ENCODE measurements at places on chromosomes 7 and 10.

- DNase-seq: no peak
Observed at GRCh38 chr10:102904346-102904745, 13.7 kb upstream of the CNNM2 start.

DNA sequence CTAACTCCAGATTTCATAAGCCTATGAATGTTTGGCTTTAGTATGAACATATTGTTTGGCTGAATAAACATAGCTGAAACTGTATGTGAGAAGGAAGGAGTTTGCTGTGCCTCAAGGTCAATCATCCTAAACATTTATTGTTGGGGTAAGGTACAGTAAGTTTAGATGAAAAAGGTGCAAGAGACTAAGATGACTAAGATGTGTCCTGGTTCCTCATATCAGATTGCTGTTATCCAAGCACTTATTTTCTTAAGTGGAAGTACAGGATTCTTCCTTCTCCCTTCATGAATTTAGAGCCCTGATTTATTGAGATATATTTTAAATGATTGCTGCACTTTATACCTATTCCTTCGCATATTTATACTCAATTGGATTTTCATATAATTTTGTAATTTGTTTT, 12.2 kb downstream of the MDFIC start:
- no peak for DNase-seq

DNA sequence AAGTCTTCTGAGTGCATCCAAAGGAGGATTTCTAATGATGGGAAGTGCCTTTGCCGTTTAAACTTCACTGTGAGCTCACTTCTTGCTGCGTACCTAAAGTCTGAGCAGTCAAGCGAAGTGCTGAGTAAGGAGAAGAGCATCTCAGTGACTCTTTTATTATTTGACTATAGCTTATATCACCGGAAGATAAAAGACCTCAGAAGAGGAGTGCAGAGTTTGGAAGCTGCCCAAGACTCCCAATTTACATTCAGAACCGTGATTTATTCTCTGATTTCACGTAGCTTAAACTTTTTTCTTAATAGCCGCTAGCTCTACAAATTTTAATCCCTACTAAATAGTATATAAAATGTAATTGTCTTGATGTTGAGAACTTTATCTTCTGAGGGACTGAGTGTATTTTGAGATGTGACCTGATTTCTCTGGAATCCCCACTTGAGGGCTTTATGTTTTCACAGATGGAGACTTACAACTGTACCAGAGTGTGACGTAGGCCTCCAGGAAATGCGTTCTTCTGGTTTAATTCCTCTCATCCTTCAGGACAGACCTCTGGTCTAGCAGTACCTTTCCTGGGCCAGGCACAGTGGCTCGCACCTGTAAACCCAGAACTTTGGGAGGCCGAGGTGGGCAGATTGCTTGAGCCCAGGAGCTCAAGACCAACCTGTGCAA, 51.1 kb downstream of the CAMK1D start:
- DNase-seq: no peak

- DNase-seq: no peak
Observed at GRCh38 chr10:102975483-102976379, 57.6 kb downstream of the CNNM2 start.

- DNase-seq: no peak
Observed at GRCh38 chr7:155339474-155339873, 41.8 kb downstream of the INSIG1 start.

GRCh38 chr7:94289071-94289470, 105.6 kb upstream of the COL1A2 start:
- no peak for DNase-seq

DNA sequence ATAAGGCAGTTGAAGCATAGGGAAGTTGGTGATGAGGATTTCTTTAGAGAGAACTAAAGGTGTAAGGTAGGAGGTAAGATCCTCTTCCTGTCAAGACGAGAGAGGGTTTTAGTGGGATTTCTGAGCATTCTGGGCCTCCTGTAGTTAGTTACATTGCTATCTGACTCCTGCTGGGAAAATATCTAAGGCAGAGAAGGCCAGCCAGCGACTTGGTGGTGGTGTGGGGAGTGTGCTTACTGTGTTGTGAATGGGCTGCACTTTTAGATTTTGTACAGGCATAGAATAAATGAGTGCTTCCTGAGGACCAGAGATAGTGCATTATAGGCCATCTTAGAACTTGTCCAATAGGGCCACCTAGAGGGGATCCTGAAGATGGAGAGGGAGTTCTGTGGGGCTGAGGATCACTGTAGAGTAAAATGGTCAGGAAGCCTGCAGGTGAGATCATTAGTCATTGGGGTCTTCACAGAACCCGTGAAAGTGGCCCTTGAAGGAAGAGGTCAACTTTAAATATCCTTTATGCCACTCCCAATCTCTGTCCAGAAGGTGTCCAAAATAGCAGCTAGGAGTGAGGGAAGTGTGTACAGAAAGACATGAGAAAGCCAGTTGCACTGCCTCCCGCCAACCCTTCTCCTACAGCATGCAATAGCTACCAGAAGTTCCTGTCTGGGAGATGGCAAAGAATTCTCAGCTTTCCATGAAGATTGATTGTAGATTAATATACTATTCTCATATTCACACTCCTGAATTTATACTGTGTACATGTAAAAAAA, 266.6 kb downstream of the POLR1F start:
- no peak for DNase-seq

DNA sequence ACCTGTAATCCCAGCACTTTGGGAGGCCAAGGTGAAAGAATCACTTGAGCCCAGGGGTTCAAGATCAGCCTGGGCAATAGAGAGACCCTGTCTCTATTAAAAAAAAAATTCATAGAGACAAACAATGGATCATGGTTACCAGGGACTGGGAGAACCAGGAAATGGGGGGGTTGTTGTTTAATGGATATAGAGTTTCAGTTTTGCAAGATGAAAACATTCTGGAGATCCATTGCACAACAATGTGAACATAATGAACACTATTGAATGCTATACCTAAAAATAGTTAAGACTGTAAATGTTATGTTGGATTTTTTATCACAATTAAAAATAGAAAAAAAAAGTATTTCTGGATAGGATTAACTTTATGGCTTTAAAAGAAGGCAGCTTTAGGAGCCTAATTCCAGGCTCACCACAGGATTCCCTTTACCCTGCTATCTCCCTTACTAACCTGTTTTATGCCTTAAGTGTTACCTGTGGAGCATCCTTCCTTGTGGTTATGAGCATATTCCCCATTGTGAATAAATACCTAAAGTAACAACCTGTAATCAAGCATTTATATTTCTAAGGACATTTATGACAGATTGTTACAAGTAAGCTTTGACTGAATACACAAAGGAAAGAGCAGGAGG, 45.1 kb upstream of the SGCE start:
- DNase-seq: no peak
